ENCODE measurements at places on chromosomes 5 and 9.

GRCh38 chr5:142069606-142070399 lies 38.8 kb upstream of the NDFIP1 start:
- DNase-seq: no peak

DNA sequence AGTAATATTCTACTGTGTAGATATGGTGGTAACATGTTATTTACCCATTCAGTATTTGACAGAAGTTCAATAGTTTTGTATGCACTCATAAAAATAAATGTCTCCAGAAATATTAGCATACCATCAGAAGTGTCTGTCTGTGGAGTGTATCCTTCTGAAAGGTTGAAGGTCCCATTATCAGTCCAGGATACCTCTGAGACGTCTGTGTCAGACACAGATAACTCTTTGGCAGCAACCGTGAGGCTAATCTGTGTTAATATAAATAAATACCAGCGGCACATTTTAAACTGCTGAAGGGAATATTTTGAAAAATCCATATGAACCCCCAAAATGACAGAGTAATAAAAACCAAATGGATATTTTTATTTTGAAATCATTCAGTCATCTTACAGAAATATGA lies 11.9 kb upstream of the ZNF622 start:
- DNase-seq: no peak

DNA sequence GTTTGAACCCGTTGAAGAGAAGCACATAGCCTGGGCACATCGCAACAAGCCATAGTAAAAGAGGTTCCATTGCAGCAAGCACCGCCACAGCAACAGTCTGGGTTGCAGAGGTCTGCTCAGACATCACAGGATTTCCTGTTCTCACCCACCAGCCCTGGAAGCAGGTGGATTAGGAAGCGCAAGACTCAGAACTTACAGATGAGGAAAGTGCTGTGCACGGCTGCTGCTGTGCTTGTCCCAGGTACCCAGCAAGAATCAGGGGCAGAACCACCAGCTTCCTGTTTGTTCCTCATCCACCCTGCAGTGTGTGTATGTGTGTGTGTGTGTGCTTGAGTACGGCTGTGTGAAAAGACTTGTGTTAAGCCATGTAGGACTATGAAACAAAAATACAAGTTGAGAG lies 124.7 kb upstream of the IRX2 start:
- no peak for DNase-seq

DNA sequence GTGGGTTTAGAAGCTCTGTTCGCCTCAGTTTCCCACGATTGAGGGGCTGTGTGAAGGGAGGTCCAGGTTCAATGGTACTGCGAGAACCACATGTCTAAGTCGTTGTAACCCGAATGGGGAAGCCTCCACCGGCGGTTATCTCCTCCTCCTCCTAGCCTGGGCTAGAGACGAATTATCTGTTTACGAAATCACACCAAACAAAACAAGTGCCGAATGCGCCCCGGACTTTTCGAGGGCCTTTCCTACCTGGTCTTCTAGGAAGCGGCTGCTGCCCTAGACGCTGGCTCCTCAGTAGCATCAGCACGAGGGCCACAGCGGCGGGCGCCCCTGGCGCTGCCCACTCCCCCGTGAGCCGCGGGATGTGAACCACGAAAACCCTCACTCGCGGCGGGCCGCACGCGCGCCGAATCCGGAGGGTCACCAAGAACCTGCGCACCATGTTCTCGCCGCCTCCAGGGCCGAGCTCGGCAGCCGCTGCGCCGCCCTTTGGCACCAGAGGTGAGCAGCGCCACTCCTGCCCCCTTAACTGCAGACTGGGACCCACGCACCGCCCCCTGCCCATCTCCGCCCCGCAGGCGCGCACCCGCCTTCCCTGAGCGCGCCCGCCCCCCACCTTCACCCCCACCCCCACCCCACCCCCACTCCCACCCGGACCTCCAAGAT lies at the start of gene CDKN2A:
CDKN2A (minus strand) TSS at position 500 of the 663 bp plus-strand sequence.
- no peak for DNase-seq

DNA sequence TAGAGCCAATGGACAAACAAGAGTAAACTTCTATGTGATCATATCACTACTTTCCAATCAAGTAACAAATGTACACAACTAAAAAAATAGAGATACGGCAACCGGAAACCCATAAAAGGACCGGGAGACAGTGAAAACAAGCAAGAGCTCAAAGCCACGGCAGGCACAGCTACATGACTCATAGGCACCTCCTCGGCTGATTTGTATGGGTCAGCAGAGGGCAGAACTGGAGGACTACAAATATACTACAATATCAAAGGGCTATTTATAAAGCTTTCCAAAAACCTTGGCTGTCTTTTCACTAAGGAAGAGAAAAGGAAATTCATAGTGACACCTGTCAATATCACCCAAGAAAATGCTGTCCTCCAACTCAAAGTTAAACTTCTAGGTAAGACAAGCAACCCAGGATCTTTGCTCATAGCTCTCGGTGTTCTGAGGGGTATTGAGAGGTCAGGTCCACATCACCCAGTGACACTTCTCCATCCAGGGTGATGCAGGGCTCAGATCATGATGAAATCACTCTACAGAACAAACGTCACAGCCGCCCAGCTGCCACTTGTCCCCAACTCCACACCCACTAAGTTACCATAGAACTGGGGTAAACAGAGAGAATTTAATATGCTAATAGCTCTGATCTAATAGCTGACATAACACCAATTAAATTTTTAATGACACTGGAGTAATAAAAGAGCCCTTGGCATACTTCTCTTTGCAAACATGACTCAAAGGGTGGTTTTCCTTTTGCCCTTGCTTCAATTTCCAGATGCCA lies 41.3 kb downstream of the PFDN1 start:
- no peak for DNase-seq

- no peak for DNase-seq
These were observed 46.9 kb downstream of the RAB14 start for GRCh38 chr9:121154782-121155181.

GRCh38 chr9:70479880-70480291 lies 65.4 kb upstream of the KLF9 start:
- DNase-seq: no peak

DNA sequence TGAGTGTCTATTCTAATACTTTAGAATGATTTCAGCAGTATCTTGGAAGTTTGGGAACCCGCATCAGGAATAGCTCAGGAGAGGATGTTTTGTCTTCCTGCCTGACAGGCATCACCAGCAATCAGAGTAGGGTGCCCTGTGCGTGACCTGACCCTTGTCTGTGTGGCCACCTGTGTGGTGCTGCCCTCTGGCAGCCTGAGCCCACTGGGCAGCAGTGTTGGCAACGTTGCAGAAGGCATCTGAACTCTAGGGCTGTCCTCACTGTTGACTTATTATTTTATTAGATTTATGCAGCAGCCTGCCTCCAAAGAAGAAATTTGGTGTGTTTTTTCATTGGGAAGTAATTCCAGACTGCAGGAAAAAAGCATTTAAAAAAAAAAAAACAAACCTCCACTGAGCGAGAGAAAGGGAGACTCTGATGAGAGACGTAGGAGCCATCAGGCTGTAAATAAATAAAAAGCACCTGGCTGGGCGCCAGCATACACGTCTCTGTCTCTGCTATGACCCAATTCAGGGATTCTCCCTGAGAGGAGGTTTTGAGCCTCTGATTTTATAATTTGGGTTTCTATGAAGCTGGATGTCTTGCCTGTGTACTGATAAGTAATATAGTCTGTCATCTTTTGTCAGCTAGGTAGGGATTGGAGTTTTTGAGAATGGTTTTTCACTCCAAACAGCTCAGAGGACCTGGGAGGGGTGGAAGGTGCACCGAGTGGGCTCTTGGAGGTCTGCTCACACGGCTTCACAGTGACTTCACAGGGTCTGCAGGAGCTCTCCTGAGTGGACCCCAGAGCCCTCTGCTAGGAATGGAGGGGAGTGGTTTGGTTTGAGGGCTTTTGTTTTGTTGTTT lies 49.0 kb downstream of the FAM78A start:
- DNase-seq: no peak

- no peak for DNase-seq
These were observed 624.1 kb downstream of the ISL1 start for GRCh38 chr5:52007230-52007858.

- DNase-seq: no peak
These were observed 291.2 kb upstream of the PTPRD start for GRCh38 chr9:10903969-10904368.

GRCh38 chr5:162484095-162484494 lies 416.5 kb downstream of the GABRG2 start:
- no peak for DNase-seq

GRCh38 chr5:115895821-115896220 lies 54.1 kb downstream of the AP3S1 start:
- DNase-seq: no peak

DNA sequence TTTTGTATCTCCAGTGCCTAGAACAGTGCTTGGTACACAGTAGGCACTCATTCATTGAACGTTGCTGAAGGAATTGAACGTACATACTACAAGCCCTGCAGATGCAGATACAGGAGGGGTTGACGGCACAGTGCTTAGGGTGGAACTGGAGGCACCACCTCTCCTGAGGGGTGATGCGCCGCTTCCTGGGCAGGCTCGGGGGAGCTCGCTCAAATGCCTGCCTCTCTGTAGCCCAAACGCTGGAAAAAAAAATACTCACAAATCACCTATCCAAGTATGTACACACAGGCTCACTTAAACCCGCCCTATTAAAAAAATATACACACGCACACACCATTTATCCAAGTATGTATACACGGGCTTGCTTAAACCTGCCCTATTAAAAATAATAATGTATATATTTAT lies 536 bp upstream of the COMMD10 start:
- DNase-seq: no peak

DNA sequence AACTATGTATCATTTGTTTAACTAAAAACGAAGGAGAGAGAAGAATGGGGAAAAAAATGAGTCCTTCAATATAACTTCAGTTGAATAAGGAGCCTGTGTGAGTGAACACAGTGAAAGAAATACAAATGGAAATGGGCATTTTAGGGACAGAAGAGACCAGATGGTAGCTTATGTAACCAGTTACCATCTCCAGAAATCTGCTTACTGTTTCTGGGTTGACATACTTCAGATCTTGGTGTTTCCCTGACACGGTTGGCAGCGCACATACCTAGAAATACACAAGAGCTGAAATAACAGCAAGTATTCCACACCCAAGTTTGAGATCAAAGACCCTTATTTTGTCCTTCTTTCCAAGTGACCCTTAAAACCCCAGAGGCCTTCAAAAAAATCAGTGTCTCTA lies 14.9 kb upstream of the GFRA3 start:
- no peak for DNase-seq

GRCh38 chr5:139650031-139650688 lies 2.0 kb downstream of the CXXC5 start:
- no peak for DNase-seq

DNA sequence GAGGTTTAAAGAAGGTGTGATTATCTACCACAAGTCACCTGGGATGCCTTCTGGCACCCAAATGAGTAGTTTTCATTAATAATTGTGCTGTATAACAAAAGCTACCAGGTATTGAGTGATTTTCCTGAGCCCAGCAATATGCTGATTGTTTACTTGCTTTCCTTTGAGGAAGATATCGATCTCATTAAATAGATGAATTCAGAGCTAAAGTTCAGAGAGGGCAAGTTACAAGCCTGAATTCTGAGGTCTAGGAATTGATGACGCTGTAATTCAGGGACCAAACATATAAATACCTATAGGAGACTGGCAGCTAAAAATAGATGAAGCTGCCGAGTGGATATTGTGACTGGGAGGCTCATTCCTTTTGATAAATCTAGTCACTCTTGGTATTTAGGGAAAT lies 1.1 kb downstream of the ERCC6L2 start:
- DNase-seq: no peak

DNA sequence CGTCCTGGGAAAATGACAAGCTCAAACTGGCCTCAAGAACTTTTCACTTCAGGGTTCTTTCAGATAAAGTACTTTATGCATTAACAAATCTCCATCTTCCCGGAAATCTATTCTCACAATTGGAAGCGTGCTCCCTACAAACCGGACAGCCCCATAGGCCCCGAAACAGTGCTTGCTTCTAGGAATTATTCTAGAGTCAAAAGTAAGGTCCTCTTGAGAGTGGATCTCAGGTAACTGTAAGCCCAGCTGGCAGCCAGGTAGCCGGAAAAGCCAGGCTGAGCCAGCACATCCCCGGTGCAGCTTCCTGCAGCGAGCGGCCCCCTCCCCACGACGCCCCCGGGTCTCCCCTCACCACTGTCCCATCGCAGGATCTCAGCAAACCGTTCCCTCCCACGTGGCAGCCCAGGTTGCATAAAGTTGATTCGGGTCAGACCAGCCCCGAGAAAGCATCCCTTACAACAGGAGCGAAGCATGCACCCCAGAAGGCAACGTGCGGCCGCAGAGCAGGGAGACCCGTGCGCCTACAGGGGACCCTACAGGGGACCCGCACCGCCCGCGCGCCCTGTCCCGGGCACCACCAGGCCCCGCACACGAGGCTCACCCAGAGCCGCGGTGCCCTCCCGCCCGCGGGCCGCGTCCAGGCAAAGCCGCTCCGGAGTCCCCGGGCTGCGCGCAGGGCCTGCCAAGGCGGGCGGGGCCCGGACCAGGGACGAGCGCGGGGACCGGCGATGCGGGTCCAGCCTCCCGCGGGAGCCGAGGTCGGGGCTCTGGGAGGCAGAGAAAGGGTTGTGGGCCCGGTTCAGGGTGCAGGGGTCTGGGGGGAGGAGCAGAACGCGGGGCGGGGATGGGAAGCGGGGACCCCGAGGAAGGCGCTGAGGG lies 920 bp downstream of the LPCAT1 start:
- no peak for DNase-seq

DNA sequence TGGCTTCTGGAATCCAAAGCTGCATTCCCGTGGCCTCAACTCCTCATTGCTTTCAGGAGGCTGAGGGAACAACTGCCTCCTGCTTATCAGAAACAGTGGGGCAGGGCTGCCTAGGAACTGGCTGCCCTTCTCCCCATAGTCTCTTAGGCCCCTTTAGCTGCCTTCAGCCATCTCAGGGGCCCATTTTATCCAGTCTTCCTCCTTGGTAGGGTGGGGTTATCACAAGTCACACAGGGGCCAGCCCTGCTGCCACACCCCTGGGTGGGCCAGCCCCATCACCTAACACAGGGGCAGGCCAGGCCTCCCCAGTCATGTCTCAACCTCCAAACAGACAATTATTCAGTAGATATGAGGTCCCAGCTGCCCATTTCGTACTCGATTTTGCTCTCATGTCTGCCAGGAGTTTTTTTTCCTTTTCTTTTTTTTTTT lies 3.9 kb downstream of the ALAD start:
- no peak for DNase-seq

GRCh38 chr5:37283214-37283820 lies 34.1 kb upstream of the CPLANE1 start:
- no peak for DNase-seq
